ENCODE measurements at places on chromosomes 16 and 17.

- no peak for DNase-seq
Observed at GRCh38 chr17:37385474-37385990, 9.7 kb downstream of the C17orf78 start.

- no peak for DNase-seq
Observed at GRCh38 chr17:4318186-4318585, 48.3 kb downstream of the UBE2G1 start.

DNA sequence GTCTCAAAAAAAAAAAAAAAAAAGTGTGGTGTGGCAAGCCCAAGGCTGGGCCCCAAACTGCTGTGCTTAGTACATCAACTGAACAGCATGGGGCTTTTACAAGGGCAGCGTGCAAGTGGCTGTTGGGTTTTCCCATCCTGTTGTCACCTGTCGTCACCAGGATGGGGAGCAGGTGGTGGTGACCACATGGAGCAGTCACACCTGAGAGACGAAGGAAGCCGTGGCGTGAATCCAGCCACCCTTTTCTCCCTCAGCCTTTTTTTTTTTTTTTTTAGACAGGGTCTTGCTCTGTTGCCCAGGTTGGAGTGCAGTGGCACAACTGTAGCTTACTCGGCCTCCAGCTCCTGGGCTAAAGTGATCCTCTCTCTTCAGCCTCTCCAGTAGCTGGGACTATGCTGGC, 4.1 kb upstream of the MRPL58 start:
- no peak for DNase-seq

DNA sequence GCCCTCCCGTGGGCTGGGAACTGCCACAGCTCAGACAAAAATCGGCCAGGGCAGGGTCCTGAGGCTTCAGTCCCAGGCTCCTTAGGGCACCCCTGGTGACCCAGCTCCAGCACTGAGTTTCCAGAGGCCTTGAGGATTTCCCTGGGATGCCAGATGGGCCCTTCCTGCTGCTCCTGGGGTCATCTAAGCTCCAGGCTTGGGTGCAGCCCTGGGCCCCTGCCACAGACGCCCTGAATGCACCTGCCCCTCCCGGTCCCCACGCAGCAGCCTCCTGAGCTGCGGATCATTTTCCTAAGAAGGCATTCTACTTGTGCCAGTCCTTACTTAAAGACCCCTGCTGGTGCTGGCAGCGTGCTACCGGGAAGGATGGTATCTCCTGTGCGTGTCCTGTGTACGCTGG, 6.0 kb upstream of the RNPS1 start:
- DNase-seq, result no peak

DNA sequence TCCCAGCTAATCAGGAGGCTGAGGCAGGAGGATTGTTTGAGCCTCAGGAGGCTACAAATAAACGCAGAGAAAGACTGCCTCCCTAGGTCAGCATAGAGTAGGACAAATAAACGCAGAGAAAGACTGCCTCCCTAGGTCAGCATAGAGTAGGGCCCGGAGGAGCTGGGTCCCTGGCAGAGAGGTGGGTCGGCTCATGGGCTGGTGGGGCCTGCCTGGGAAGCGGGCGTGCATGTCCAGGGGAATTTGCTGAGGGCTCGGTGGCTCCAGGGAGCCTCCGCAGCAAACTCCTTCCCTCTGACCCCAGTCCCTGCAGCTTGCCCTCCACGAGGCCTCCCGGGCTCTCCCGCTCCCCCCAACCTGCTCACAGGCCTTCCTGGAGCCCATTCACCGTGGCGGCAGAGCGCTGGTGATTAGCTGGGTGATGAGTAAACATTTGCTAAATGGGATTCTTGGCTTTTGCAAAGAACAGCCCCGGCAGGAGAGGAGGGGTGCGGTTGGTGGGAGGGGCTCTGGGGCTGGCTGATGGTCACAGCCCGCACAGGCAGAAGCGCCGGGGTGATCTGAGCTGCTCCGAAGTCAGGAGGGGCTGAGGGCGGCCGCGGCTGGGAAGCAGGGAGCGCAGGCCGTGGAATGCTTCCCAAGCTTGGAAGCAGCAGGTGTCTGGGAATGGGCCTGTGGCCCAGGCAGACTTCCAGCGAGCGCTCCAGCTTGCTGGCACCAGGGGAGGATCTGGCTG, 93.1 kb downstream of the RTN4RL1 start:
- no peak for DNase-seq

GRCh38 chr17:72365857-72366414, 245.1 kb downstream of the SOX9 start:
- DNase-seq, result no peak

- no peak for DNase-seq
Observed at GRCh38 chr17:21462237-21462636, 86.1 kb downstream of the KCNJ12 start.

- no peak for DNase-seq
Observed at GRCh38 chr17:67218385-67218950, 26.5 kb downstream of the HELZ start.

DNA sequence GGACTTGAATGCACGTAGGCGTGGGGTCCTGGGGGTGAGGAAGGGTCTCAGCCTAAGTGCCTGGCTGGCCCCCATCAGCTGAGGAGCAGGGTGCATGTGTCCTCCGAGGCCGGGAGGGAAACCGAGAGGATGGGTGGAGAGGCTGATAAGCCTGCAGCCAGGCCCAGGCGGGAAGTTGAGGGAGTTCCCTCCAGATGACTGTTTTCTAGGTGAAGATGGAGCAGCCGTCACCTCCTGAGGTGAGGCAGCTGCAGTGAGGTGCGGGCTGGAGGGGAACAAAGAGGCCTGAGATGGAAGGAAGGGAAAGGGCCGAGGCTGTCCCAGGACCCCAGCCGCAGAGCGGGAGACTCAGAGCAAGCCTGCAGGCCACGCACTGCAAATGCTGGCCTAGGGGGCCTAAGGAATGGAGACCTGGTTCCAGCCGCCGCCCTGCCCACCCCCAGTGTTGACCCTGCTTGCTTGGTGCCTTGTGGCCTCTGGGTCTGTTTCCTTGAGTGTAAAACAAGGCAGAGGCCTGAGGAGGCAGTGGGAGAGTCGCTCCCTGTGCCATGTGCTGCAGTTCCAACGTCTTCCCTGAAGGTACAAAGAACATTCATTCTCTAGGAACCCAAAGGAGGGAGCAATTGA, 3.0 kb downstream of the PECAM1 start:
- no peak for DNase-seq

GRCh38 chr16:28052274-28053128, 11.0 kb downstream of the GSG1L start:
- no peak for DNase-seq

GRCh38 chr16:12988071-12988470, 86.7 kb downstream of the SHISA9 start:
- no peak for DNase-seq

DNA sequence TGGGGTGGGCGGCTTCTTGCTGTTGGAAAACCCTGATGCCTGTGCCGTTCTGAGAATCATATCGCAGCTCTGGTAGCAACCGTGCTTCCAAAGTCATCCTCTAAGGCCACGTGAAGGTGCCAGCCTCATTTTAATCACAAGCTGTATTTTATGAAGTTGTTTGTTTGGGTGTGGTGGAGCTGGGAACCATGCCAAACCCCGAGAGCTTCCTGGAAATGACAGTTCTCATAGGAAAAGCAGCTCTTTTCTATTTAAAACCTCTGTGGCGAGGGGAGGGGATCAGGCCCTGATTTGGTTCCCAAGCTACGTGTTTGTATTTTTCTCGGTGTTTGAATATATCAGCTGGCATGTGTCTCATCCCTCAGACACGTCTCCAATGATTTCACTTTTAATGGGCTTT, 21.7 kb downstream of the KNOP1 start:
- DNase-seq, result peak; percentile 77

GRCh38 chr17:71071837-71072236, 902.5 kb downstream of the KCNJ2 start:
- no peak for DNase-seq

GRCh38 chr16:13680021-13680889, 239.7 kb upstream of the ERCC4 start:
- DNase-seq, result no peak

- DNase-seq, result no peak
Observed at GRCh38 chr17:31448467-31449077, 57.1 kb downstream of the RAB11FIP4 start.

DNA sequence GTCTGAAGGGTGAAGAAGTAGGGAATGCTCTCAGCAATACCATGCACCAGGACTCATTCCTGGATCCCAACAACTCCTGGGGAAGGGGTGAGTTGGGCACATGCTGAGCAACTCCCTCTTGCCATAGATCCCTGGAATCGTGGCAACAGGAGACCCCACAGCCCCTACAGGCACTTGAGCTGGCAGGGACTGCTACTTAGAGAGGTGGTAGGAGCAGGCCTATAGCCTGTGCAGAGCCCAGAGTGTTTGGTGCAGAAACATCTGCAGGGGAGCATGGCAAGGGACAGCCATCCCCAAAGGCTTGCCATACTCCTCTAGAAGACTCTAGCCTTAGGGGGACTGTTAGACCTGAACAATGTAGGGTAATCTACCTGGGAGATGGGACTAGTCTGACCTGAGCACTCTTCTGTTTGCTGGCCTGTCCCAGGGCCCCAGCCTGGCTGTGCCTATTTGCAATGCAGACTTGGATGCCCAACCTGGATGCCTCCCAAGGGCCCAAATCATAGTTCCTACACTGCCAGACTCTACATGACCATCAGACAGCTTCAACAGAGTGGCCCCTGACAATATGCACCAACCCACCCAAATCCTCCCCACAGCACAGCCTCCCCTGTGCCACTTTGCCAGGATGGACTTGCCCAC, 568.6 kb upstream of the KIF2B start:
- no peak for DNase-seq

DNA sequence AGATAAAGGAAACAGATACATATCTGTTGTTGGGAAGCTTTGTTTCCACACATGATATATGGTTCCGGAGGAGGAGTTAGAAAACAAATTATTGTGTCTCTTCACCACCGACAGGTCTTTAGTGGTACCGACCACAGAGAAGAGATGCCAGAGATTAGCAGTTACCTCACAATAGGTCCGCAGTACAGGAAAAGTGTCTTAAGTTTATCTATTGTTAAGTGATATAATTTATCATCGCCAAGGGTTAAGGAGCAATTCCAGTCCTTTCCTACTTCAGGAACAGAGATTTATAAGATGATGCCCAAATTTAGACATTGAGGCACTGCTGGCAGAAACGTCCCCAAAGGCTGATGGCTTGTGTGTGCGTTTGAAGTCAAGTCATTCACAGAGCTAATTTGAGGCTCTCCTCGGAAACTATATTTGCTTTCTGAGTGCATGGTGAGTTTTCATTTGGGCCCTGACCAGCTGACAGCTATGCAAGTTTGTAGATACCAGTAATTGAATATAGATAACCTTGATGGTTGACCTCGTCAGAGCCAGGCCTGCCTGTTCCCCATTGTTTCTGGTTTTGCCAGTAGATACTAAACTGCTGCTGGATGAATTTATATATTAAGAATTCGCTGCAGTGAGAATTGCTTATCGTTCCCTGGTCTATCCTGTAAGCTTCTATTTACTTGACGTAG, 196.4 kb upstream of the IRX3 start:
- DNase-seq, result no peak

GRCh38 chr17:2814481-2815341, 18.5 kb downstream of the RAP1GAP2 start:
- DNase-seq, result peak; percentile 94

DNA sequence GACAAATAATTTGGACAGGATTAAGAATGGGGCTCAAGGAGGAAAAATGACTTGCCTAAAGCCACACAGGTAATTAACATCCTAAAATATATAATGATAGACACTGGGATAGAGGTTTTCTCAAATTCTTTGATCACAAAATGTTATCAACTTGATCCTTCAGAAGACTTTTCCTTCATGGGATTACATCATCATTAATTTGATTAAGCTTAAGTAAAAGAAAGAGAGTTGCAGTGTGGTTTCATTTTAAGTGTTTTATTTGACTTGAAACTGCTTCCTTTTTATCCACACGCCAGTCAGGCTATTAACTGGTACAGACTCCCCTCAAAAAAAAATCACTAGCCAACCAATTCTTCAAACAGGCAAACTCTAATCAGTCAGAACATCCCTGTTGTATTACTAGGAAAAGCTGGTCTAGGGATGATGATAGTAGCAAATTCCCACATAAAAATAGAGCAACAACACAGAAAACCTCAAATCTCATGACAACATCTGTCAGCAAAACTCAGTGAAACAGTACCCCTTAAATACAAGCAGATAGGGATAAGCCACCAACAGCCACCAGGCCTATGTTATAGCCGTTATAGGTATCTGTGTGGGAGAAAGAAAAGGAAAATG, 32.5 kb downstream of the AKAP10 start:
- no peak for DNase-seq

DNA sequence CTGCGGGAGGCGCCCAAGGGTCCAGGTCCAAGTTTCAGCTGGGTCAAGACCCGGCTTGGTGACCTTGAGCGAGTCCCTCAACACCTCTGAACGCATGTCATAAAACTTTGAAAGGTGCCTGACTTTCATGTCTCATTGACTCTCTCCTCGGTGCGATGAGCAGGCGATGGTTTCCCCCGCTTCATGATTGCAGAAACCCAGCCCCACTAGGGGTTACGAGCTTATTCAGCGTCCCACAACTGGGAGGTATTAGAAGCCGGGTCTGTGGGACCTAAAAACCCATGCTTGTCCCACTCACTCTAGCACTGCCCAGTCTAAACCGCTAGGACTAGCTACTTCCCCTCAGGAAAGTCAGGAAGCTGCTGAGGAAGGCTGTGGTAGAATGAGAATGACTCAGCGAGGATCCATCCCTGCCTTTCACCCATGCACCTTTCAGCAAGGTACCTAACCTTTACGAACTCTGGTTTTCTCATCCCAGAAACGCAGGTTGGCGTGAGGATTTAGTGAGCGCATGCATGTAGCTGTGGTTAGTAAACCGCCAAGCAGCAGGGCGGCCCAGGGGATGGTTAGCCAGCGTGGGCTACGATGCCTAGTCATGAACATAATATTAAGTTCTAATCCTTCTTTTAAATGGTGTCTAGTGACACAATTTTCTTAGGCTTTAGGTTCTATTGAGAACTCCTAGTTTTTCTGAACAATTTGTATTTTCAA, 26.2 kb upstream of the RFFL start:
- peak; percentile 61 for DNase-seq

GRCh38 chr17:8632061-8632460, 1.5 kb upstream of the MYH10 start:
- no peak for DNase-seq

DNA sequence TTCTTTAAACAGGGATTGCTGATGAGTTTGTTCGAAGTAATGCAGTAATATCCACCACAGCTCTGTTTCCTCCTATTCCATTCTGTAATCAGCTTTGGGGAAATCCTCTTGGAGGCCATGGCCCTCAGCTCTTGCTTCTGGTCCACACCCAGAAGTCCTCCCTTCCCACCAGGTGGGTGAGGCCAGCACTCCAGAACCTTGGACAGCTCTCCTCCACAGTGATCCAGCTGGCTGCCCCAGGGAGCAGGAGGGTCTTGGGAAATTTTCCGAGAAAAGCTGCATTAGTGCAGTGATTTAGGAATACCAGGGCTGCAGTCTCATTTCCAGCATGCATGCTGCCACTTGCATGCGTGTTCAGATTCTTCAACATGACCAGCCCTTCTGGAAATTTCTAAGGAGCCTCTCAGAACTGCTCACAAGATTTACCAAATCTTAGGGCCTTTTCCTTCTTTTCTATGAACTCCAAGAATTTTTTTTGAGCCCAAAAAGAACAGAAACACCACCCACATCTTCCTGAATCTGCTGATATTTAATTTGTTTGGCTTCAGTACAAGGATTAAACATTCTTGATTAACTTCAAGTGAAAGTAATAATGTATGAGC, 4.2 kb downstream of the SMPD3 start:
- DNase-seq, result peak; percentile 43
